Stimulated activated CD8-positive, alpha-beta memory T cell treated with anti-CD3 and anti-CD28 coated beads, Interleukin-7, amount 100 ng/mL, for 4 hours (primary cell): ENCODE measurements at places on chromosomes 11 and 22.
A peak's percentile ranks its signal among the peaks of the same experiment; 100 is the strongest.

GRCh38 chr22:46038174-46038487, 61.2 kb upstream of the WNT7B start:
- DNase-seq: no peak

DNA sequence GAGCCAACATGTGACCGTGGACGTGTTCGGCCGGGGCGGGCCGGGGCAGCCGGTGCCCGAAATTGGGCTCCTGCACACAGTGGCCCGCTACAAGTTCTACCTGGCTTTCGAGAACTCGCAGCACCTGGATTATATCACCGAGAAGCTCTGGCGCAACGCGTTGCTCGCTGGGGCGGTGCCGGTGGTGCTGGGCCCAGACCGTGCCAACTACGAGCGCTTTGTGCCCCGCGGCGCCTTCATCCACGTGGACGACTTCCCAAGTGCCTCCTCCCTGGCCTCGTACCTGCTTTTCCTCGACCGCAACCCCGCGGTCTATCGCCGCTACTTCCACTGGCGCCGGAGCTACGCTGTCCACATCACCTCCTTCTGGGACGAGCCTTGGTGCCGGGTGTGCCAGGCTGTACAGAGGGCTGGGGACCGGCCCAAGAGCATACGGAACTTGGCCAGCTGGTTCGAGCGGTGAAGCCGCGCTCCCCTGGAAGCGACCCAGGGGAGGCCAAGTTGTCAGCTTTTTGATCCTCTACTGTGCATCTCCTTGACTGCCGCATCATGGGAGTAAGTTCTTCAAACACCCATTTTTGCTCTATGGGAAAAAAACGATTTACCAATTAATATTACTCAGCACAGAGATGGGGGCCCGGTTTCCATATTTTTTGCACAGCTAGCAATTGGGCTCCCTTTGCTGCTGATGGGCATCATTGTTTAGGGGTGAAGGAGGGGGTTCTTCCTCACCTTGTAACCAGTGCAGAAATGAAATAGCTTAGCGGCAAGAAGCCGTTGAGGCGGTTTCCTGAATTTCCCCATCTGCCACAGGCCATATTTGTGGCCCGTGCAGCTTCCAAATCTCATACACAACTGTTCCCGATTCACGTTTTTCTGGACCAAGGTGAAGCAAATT, 1.8 kb downstream of the FUT4 start:
- DNase-seq: no peak

DNA sequence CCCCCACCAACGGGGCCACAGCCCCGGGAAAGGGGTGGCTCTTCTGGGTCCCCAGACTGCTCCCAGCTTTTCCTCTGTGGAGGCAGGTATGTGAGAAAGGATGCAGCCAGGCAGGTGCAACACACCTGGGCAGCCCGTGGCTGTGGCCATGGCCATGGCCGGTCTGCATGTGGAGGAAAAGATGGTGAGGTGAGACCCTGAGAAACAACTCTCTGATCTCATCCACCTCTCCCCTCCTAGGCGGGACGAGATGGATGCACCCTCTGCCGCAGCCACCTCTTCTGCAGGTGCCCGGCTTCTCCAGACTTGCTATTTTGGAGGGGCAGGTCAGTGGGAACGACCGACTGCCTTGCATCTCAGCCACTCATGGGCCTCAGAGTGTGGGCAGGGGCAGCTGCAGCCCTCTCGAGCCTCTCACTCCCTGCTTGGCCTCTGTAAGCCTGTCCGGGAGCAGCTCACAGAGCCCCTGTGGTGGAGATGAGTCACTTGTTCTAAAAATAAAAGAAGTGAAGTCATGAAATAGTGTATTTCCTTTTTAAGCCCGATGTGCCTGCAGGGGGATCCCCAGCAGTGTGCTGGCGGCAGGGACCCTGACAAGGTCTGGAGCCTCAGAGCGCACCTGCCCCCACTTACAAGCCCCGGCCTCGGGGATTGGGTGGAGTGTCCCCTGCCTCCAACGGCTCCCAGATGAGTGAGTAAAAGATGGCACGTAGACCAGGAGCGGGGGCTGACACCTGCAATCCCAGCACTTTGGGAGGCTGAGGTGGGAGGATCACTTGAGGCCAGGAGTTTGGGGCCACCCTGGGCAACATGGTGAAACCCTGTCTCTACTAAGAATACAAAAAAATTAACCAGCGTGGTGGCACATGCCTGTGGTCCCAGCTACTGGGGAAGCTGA, 10.7 kb downstream of the SMIM38 start:
- peak; percentile 15 for DNase-seq

- DNase-seq: no peak
These were observed 151.7 kb downstream of the SPON1 start for GRCh38 chr11:14114269-14114668.

GRCh38 chr11:10540546-10540914, 457 bp downstream of the RNF141 start:
- DNase-seq: no peak

- DNase-seq: no peak
These were observed 7.2 kb downstream of the POLD4 start for GRCh38 chr11:67345920-67346819.

DNA sequence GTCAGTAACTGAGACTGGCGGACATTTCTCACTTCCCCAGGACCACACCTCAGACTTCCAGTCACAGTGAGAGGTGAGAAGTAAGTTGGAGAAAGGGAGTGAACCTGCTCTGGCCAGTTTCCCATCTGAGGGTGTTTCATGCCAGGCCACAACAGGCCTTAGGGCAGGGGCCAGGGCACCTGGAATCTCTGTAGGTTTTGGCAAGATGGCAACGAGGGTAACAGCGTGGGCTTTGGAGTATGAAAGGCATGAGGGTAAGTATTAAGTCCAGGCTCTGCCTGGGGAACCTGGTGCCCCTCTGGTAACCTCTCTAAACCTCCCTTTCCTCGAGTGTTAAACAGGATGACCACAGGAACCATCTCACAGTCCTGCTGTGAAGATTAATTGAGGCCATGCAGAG, 28.5 kb upstream of the ABCC8 start:
- no peak for DNase-seq

GRCh38 chr11:39806652-39807051, 1652.8 kb downstream of the LRRC4C start:
- no peak for DNase-seq

- no peak for DNase-seq
These were observed 111.6 kb upstream of the CD82 start for GRCh38 chr11:44453871-44454270.

DNA sequence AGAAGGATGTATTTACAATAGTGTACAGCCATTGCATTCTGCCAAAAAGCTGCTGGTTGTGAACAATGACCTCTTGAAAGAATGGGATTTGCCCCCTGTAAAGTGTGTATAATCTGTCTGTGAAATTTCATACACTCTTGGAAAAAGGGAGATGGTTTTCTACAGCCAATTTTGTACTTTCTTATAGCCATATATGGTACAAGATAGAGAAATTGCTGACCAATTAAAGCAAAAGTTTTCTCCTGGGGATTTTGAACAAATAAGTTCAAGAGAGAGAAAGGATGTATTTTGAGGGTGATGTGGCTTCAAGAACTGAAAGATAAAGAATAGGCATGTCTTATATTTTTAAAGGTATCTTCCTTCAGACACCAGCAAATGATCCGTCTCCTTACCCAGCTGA, 211.0 kb downstream of the NAV2 start:
- no peak for DNase-seq

- no peak for DNase-seq
These were observed 65.6 kb downstream of the OR4C45 start for GRCh38 chr11:50098186-50098725.
